ENCODE measurements at places on chromosomes 1 and 21. TPM values are rescaled to one million over a fixed set of nuclear protein-coding genes. Genes with fewer than 3 reads are reported as not detected.
A peak's percentile ranks its signal among the peaks of the same experiment; 100 is the strongest.

- no peak for DNase-seq
These were observed 37.1 kb downstream of the ZBTB18 start for GRCh38 chr1:244088161-244088560.

- no peak for DNase-seq
These were observed 142.9 kb downstream of the VPS13D start for GRCh38 chr1:12372761-12373160.

DNA sequence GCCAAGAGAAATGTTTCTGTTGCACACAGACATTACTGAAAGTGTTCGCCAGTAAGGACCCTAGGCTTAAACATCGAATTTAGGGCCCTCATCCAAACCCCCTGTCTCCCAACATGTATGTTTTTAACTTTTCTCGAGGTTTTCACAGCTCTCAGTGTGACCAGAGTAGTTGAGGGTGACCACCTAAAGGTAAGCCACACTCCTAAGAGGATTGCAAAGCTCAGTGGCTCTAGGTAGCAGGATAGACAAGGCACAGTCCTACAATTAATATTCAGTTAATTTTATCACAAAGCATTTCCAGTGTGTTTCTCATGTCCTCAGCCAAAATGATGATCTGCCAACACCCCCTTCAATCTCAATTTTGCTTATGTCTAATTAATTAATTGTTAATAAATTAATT, 695 bp upstream of the ALG14 start:
- peak; percentile 22 for DNase-seq

DNA sequence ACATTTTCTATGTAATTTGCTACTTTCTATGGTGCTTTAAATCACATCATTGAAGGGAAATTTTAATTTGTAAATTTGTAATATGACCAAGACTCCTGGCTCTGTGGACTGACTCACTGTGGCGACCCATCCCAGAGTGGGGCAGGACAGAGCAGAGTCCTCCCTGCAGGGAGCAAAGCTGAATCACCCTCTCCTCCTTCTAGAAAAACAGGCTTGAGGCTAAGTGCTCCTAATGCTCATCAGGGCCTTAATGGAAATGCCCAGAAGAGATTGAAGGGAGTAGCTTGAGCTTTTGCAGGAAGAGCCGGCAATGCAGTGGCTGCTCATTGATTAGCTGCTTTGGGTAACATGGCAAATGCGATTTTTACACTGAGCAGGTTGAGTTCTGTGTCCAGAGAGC, 16.8 kb downstream of the S100A10 start:
- no peak for DNase-seq

The FGR gene
- 0.08 TPM for total RNA-seq
